ENCODE measurements at places on chromosomes 6 and 20.
A peak's percentile ranks its signal among the peaks of the same experiment; 100 is the strongest.

DNA sequence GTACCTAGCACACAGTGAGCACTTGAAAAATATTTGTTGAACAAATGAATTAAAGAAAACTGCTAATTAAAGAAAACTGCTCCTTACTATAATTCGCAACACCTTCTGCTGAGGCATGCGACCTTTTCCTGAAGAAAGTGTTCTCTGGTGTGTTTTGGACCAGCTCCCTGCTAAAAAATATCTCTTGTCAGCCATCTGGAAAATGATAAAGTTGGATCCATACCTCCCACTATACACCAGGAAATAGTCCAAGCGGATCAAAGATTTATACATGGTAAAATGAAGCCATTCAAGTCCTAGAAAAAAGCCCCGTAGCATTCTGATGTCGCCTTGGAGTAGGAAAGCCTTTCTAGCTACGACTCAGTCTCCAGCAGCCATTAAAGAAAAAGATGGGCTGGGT lies 43.3 kb downstream of the OVOL2 start:
- DNase-seq = no peak

GRCh38 chr20:61120595-61121515 lies 131.2 kb upstream of the CDH4 start:
- peak; percentile 10 for DNase-seq

- DNase-seq = no peak
Observed at GRCh38 chr6:32188381-32189068, 1.5 kb downstream of the PBX2 start.

DNA sequence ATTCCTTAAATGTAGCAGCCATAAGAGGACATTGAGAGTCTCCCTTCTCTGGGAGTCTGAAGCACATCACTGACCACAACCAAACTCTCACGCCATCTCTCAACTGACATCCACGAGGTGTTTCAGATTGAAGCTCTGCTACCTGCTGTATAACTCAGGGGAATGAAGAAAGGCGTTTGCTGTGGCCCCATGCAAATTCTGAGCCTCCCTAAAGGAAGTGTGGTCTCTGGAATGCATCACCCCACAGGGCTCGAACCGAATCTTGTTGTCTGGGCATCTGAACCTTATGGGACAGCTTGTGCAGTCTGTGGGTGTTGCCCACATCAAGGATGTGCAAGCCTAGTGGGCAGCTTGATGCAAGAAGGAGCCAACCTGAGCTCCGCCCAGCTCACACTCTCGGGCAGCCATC lies 10.9 kb downstream of the PMEPA1 start:
- no peak for DNase-seq

DNA sequence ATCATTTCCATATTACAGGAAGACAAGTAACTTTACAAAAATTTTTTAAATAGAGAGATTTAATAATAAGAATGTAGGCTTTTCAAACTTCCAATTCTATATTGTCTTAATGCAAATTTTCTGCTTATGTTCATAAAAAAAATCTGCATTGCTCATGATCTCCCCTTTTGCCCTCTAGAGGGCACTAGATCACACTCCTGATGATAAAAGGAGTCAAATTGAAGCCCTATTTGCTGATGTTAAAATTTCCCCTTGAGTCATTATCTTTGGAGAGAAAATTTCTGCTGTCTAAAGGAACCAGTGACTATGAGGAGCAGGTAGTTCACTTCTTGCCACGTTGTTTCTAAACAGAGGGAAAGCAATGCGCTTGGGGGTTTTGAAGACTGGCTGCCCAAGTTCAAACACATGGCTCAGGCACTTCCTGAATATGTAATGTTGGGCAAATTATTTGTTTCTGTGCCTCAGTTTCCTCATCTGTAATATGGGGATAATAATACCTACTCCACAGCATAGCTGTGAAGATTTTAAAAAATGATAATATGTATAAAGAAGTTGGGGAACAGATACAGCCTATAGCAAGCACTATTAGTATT lies 874.2 kb downstream of the TFAP2A start:
- DNase-seq = no peak

- DNase-seq = peak; percentile 46
Observed at GRCh38 chr6:31541059-31541657, 645 bp downstream of the DDX39B start.

- DNase-seq = peak; percentile 84
Observed at GRCh38 chr6:111482959-111483735, at the start of gene REV3L. TSS of gene REV3L (minus strand) at chr6:111483218. CDS start at chr6:111482888, 330 bp downstream.

DNA sequence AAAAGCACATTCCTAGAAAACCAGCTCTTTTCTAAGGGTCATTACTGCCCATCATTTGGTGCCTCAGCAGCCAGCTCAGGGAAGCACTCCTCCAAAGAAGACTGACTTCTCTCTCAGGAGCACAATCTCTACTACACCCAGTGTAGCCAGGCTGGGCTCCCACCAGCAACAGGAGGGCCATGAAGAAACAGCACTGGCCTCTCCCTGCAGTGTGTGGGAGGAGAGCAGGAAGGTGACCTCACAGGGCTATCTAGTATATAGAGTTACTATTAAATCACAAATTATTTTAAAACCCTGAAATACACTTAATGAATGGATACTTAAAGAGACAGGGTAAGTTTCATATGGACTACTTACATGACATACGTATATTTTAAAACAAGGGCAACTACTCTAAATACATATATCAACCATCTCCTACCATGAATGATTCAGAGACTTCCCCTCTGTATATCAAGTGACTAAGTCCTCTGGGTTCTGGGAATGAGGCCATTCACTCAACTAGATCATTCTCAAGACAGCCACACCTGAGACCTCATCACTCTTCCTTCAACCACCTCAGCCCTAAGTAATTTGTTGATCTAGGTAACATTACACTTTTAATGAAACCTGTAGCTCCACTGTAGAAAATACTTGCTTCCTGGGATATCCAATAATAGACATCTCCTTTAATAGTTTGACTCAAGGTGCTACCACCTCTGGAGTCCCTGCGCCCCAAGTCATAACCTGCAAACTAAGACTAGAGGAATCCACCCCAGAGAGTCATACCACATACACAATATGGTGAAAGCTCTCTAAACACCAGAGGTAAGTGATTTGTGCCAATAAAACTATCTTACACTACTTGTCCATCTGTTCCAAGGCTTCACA lies 25.2 kb downstream of the TBX18 start:
- DNase-seq = no peak
